DMS153 (cell line): ENCODE measurements at places on chromosomes 13 and 19.
A peak's percentile ranks its signal among the peaks of the same experiment; 100 is the strongest.

DNA sequence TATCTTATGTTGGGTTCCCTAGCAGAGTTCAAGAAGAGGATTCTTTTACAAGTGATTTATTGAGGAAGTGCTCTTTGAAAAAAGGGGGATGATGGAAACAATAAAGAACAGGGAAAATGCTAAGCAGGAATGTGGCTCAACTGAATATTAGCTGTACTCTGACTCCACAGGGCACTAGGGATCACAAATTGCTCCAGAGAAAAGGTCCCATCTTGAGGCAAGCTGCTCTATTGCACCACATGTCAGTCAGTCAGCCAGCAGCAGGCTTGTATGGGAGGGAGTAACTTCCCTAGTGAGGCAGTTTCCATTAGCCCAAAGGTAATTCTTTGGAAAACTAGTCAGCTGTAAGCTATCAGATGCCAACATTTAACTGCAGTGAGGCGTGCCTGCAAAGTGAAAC lies 73.3 kb upstream of the FNDC3A start:
- DNase-seq = no peak

DNA sequence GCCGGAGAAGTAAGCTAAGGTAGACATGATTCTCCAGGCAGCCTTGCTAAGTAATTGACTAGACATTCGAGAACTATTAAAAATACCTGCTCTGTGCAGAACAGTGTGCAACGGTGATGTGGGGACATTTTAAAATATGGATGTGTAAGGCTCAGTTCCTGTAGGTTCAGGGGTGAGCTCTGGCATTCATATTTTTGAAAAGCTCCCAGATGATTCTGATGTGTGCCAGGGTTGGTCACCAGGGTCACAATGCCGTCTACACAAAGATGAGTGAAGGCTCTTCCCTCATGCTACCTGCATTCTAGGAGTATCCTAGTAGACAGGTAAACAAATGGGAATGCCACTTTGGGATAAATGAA lies 702 bp upstream of the EPSTI1 start:
- DNase-seq = no peak

DNA sequence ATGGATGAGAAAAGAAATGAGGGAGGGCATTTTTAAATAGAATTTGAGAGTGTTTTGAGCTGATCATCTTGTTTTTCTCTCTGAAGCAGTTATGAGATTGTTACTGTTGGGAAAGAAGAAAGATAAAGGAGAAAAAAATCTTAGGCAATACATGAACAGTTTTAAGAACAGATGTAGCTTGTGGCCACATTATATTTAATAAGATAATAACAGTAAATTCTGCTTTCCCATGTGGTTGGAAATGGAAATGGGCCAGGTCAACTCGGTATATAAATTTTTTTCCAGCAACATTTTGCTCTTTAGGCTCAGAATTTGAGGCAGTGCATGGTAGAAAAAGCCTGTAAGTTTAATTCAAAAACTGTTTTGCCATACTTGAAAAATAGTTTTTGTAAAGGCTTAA lies 118.7 kb downstream of the POSTN start:
- no peak for DNase-seq

- no peak for DNase-seq
Measured at GRCh38 chr19:16586991-16587832, 15.0 kb upstream of the SLC35E1 start.

- no peak for DNase-seq
Measured at GRCh38 chr19:29375429-29376119, 150.2 kb upstream of the VSTM2B start.

GRCh38 chr13:106083620-106084350 lies 451.7 kb downstream of the EFNB2 start:
- DNase-seq = no peak

GRCh38 chr13:23945612-23946011 lies 48.3 kb upstream of the C1QTNF9B start:
- no peak for DNase-seq

DNA sequence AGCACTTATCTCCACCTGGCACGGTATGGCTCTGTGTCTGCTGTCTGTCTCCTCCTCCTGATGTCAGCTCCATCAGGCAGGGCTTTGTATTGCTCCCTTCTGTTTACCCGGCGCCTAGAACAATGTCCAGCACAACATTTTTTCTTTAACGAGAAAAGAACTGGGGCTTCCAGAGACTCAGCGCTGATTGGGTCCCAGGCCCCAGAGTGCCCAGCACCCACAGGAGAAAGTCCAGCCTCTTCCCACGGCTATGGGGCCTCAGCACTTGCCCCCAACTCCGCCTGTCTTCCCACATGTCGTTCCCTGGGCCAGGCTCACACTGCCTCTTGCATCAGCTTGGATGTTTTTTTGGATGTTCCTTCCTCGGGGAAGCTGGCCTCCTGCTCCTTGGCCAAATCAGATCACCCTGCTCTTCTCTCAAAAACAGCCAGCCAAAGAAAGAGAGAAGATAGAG lies 6.9 kb downstream of the MYPOP start:
- no peak for DNase-seq

DNA sequence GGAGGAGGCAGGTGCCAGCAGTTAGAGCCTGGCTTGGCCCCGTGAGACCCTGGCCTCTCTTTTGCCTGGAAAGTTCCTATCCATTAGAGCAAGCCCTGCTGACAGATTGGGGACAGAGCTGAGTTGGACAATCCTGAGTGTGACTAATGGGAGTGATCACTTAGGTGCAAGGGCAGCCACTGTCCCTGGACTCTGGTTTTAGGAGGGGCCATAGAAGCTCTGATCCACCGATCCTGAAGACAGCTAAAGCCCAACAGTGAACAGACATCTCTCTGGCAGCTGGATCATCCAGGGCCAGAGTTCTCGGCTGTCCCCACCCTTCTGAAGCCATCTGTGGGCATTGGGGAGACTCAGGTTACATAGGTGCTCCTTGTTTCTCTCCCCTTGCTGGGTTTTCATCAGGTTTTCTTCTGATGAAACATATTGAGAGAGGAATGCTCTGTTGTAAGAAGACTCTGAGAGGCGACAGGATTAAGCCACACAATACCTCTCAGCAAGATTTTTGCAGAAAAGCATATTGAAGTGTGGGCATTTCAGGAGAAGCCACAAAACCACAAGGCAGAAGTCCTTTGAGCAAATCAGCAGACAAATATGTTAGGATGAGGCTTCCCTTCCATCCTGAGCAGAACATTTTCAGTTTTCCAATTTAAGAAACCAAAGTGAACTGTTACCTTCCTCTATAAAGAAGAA lies 288.0 kb upstream of the MAB21L1 start:
- DNase-seq = no peak

DNA sequence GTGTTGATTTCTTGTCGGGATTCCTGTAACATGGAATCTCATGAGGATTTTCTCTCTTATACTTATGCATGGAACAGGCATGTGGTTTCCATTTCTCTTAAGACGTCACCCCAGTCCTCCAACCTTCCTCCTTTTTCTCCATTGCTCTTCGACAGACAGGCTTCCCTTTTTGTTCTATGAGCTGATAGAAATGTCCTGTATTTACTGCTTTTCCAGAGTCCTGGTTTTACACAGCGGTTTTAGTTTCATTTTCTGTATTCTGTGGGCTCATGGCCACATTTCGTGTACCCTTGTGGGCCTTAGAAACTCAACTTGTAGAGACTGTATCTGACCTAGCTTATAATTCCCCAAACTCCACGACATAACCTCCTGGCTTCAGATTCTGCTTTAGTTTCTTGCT lies 113.1 kb downstream of the PAN3 start:
- no peak for DNase-seq

- DNase-seq = no peak
Measured at GRCh38 chr19:24029941-24030636, 56.9 kb upstream of the ZNF254 start.

DNA sequence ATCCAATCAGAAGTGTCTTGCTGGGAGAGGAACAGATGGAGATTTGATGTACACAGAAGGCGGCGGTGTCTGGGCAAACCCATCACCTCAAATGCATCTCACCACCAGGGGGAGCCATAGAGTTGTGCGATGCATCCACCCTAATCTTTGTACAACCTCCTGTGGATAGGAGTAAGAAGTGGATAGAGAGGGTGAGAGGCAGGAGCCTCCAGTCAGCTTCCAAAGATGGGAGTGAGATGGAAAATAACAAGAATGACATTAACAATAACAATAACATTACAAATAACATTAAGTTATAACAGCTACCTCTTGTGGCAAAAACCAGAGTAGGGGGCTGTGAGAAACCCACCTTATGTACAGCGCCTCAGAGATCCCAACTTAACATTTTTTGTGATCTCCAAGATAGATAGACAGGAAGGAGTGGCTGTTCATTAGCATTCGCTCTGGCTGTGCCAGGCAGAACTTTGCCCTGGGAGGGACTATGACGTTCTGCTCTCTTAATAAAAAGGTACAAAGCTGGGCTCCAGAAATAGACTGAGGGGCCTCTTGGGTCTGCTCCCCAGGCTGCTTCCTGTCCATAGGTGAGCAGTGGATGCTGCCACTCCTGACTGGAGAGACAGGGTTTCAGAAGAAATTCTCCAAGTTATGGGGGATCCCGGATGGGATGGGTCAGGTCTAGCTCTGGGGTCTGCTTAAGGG lies 5.2 kb upstream of the CEACAM18 start:
- DNase-seq = peak; percentile 23

DNA sequence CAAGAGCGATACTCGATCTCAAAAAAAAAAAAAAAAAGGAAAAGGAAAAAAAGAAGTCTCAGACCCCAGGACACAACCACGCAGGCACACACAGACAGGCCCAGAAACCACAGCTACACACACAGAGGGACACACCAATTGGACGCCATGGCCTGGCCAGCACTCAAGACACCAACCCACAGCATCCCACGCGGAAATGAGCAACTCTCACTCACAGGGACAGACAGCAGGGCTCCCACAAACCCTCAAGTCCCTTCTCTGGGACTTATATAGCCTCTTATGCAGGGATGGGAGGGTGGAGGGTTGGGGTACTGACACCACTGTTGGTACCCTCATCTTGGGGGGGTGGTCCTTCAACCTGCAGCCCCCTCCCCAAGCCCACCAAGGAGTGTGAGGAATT lies 5.9 kb downstream of the NOTCH3 start:
- no peak for DNase-seq

GRCh38 chr13:25948910-25949309 lies 102.9 kb downstream of the SHISA2 start:
- DNase-seq = no peak

DNA sequence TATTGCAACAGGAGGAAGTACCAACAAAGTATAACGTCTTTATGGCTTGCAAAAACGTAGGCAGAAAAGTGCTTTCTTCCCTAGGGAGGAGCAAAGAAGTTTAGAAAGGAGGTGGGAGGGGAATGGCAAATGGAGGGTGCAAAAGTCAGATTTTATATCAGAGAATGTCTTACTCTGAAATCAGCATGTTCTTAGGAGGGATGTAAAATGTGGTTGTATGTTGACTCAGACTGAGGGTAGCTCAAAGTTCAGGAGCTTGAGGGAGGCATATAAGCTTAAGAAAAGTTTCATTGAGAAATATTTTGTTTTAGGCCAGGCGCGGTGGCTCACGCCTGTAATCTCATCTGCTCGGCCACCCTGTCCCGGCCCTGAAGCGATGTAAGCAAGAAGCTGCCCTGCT lies 1.7 kb downstream of the ZNF90 start:
- no peak for DNase-seq

DNA sequence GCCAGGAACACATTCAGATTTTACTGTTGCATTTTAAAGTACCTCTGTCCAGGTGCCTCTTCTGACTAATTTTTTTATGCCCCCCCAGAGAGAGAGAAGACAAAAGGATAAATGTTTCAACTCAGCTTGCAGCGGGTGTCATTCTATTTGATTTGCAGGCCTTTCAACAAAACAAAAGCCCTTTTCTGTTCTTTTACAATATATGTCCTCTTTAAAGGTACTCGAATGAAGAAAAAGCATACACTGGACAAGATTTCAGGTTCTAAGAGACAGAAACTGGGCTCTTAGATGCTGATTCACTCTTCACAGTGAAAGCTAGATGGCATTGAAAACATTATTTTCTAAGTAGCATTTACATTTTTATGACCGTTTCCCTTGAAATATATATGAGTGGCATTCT lies 2.9 kb upstream of the FRY start:
- peak; percentile 79 for DNase-seq

DNA sequence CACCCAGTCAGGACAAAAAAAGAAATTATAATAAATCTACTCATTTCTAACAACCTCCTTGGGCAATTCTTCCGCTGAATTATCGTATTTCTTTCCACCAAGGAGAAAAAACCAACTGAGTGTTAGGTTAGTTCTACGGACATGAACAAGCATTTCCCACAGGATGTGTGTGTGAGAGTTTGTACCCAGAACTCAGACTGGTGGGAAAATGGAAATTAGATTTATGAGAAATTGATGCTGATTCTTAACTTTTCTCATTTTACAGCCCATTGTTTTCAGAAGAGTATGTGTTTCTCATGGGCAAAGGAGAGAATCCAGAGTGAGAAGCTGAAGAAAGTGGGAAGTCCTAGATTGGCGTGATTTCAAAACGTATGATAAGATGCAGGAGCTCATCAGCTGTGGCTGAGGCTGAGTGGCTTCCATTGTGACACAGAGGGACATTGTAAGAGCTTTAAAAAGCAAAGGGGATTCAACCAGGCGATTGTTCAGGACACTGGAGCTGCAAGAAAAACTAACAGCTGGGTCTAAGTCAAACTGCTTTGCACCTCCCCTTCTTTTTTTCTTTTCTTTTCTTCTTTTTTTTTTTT lies 184.7 kb upstream of the ARGLU1 start:
- no peak for DNase-seq

DNA sequence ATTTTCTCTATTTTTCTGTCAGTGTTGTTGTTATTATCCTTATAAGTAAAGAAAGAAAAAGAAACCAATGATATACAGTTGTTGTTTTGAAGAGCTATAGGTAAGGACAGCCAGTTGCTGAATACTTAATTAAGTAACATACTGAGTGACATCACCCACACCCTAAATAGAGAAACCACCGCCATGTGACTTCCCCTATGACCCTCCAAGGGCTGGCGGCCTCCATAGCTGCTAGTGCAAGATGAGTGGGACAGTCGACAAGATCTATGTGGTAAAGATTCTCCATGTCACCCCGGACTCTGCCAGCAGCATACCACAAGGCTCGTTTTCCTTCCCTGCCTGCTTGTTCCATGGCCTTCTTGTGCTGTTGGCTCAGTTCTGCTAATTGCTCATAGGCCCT lies 221.1 kb downstream of the DNAJC15 start:
- no peak for DNase-seq

- DNase-seq = no peak
Measured at GRCh38 chr13:61180234-61180633, 235.4 kb downstream of the PCDH20 start.
